HT1080 (cell line): ENCODE measurements at places on chromosomes 12 and 14.

GRCh38 chr12:105214148-105214547, 21.8 kb downstream of the APPL2 start:
- DNase-seq = peak; percentile 13

DNA sequence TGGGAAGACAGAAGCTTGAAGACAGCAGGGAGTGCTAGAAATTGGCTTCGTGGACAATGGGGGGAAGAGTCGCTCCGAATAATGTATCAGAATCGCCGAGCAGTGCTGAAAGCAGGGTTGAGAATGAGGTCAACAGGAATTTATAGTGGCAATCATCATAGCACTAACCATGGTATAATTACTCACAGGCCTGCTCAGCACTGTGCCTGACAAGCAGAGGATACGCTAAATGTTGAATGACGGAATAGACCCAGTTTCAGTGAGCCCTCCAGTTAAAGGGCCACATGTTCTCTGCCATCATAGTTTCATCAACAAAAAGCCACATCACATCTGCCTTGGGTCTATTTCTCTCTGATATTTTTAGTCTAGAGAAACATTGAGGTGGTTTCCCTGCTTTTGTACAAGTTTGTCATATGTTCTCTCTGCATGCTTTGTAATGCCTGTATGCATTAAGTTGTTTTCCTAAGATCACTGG, 130.3 kb upstream of the EGLN3 start:
- no peak for DNase-seq

DNA sequence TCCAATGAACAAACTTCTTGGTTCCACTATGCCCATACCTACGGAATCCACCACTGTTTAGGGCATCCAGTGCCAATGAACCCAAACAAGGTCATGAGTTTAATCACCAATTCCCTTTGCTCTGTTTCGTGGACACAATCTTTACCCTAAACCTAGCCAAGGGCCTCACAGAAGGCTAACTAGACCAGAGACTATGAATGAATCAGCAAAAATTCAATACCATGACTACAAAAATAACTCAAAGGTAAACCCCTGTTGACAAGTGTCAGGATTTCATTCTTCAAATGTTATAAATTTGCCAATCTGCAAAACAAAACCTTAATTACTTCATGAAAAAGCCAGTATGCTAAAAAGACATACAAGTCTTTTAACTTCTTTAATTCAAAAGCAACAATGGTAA, 96.7 kb downstream of the CEP128 start:
- no peak for DNase-seq

- DNase-seq = no peak
Measured at GRCh38 chr12:77001276-77001675, 64.1 kb downstream of the E2F7 start.

DNA sequence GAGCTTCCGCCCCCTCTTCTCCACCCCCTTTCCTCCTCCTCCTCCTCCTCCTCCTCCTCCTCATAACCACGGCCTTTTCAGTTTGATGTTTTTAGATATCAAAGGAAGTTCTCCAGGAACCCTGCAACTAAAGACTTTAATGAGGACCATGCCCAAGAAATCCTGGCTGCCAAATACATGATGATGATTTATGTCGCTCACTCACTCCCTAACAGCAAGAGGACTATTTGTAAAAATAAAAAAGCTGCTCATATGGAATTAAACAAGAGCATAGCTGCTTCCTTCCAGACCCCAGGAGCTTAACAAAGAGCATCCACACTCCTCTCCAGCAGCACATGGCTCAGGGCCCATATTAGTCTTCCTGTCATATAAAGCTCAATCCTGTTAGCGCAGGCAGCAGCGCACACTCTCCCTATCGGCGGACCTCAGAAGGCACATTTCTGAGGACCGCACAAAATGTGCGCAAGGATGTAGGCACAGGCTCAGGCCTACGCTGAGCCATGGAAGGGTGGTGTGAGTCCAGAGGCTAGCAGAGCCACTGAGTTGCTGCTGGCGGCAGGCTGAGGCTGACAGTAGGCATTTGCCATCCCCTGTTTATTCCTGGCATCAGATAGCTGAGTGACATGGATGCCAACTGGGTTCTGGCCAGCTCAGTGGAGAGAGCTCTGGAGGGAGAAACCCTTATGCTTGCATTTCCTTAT, 232.8 kb downstream of the MSRB3 start:
- no peak for DNase-seq

GRCh38 chr14:104942586-104942985, 17.9 kb downstream of the PLD4 start:
- no peak for DNase-seq

DNA sequence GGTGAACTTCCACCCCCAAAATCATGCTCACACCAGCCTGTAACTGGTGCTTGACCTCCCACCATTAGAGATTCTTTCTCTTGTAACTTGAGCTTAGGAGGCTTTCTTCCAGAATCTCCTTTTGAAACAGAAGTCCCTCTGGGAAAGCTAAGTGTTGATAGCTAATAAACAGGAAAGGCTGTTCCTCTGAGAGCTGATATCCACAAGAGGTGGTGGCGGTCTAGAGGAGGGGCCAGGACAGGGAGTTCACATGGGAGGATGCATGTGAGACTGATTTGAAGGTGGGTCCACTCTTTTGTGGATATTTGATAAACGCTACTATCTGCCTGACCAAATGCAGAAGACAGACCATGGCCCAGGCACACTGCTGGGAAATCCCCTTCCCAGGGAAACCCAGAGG, 10.2 kb upstream of the PRMT8 start:
- no peak for DNase-seq

- no peak for DNase-seq
Measured at GRCh38 chr12:108386709-108387360, 47.7 kb upstream of the CMKLR1 start.
